ENCODE measurements at places on chromosomes 11 and 22.
A peak's percentile ranks its signal among the peaks of the same experiment; 100 is the strongest.

DNA sequence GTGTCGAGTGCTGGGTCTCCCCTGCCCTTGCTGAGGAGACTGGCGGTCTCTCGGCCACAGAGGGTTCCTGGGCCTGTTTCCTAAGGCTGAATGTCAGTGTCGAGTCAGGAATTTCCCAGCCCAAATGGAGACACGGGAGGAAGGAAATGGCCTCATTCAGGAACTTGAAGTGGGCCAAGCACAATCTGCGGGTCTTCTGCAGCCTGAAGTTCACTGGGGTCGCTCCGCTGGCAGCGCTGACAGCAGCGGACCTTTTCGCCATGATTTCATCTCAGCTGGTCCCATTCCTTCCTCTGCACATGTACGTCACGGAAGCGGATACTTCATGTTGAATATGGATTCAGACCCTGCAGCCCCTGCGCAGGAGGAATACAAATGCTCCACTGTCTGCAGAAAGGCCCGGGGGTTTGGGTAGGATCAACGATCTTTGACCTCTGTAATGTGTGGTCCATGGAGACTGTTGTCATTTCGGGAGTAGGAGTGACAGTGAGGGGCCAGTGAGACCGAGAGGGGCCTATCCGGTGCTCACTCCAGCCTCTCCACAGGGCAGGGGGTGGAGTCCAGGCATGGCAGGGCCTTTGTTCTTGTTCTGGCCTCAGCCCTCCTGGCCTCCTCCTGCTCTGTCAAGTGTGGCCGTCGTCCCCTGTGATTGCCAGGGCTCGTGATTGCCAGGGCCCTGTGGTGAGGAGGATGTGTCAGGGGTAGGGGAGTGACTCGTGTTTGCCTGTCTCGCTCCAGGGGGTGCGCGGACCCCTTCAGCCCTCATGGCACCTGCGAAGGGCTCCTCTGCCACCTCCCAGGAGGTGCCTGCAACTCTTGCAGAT lies 402.3 kb downstream of the TBC1D22A start:
- DNase-seq, result no peak

DNA sequence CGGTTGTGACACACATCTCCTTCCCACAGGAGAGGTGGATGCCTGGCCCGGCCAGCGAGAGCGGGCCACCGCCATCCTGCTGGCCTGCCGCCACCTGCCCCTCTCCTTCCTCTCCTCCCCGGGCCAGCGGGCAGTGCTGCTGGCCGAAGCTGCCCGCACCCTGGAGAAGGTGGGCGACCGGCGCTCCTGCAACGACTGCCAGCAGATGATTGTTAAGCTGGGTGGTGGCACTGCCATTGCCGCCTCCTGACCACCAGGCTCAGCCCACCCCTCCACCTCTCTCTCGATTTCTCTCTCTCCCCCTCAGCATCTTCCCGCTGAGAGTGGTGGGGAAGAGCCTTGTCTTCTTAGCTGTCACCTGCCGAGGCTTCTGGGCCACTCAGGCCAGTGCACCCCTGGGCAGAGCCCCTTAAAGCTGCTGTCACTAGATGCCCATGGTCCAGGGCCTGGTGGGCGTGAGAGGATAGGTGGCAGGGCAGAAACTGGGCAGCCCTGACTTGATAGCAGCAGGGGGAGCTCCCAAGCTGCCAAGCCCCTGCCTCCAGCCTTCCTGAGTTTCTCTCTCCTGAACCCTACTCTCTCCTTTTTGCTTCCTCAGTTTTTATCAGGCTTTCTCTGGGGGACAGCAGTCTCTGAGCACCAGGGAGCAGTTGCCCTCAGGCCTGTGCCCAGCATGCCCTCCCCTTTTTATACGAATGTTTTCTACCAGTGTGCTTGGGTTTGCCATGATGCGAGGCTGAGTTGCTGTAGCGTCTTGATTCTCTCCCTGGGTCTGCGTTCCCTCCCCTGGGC lies 9.3 kb downstream of the SHISA8 start:
- no peak for DNase-seq

GRCh38 chr11:67099831-67100324 lies 19.2 kb upstream of the KDM2A start:
- no peak for DNase-seq

GRCh38 chr11:86355256-86355655 lies 19.4 kb upstream of the CCDC81 start:
- DNase-seq, result no peak

DNA sequence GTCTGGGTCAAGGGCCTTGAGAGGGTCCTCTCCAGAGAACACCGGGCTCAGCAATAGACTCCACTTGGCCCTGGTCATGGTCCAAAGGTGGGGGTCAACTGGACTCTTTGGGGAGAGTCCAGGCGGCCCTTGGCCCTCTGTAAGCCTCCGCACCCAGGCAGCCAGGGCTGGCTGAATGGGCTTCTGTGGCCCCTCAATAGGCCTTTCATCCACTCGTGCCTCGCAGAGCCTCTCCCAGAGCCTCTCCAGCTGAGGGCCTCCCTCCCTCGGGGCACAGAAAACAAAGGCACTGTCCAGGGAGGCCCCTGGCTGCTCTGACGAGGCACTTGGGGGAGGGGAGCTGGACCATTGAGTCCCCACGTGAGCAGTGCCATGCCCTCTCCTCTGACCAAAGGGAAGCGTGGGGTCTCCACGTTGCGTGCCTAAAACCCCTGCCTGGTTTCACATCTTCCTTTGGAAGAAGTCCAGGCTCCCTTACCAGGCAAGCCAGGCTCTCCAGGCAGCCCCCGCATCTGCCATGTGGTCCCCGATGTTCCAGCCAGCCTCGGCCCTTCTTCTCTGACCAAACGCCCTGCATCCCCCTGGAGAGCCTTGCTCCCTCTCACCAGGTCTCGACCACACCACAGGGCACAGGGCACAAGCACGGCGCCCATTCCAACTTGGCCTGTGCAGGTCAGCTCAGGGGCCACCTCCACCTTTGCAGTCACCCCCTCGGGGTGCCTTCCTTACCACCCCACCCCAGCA lies 15.5 kb downstream of the KIAA0930 start:
- no peak for DNase-seq

DNA sequence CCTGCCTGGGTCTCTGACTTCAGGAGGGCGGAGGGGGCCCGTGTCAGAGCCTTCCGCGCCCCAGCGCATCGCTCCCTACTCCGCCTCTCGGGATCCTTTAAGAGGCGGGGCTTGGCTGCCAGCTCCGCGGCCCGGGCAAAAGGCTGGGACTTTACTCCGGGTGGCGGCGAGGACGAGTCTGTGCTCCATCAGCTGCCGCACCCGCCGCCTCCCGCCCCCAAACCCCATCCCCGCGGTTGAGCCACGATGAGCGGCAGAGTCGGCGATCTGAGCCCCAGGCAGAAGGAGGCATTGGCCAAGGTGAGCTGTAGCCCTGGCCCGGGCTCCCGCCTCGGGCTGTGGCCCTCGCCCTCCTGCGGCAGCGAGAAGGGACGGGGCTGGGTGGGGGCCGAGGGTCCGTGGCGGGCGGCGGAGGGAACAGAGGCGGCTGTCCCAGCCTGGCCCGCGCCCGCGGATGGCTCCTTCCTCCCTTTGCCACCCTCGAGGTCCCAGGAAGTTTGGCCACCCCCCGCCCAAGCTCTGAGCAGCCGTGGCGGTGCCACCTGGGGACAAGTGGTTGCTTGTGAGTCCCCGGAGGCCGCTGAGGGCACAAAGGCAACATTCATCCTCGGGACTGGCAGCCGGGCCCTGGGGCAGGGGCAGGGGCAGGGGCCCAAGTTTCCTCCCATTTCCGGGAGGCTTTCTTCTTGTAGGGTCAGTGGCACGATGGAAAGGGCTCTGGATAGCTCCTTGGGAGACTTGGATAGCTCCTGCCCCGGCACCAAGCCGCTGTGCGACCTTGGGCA lies at the start of gene SEC14L2:
Gene SEC14L2 (plus strand): TSS at position 148 of the 785 bp plus-strand sequence. CDS start 99 bp downstream, at position 247.
- DNase-seq, result peak; percentile 84

DNA sequence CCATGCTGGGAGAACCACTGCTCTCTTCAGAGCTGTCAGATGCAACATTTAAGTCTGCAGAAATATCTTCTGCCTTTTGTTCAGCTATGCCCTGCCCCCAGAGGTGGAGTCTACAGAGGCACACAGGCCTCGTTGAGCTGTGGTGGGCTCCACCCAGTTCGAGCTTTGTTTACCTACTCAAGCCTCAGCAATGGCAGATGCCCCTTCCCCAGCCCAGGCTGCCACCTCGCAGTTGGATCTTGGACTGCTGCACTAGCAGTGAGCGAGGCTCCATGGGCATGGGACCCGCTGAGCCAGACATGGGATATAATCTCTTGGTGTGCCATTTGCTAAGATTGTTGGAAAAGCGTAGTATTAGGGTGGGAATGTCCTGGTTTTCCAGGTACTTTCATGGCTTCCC lies 229.1 kb upstream of the C11orf87 start:
- no peak for DNase-seq

DNA sequence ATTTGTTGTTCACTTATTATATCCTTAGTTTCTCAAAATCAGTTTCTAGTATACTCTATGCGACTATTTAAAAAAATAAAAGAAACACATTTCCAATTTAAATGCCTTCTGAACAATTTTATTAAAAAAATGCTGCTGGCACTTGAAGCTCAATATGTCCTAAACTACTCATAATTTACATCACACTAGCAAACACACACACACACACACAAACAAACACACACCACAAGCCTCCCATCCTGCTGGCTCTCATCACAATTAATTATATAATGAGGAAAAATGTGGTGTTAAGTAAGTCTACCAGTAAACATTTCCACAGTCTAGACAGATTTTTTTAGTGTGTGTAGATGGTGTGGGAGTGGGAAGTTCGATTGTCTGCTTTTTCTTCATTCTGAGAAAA lies 350.3 kb downstream of the AASDHPPT start:
- no peak for DNase-seq

DNA sequence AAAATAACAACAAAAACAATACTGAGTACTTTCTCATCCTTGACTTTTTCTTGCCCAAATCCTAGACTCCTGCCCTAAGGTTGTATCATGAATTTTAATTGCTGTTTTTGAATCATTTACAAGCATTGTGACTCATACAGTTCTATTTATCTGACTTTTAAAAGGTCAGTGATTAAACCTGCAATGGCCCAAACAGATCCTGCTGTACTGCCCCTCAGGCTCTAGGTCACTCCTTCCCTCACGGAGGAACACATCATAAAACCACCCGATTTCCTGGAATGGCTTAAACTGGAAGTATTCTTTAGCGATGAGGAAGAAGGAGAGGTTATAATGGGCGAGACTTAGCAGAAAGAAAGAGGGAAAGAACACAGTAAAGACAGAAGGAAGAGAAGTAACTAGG lies 12.3 kb downstream of the ARFGAP3 start:
- DNase-seq, result no peak

DNA sequence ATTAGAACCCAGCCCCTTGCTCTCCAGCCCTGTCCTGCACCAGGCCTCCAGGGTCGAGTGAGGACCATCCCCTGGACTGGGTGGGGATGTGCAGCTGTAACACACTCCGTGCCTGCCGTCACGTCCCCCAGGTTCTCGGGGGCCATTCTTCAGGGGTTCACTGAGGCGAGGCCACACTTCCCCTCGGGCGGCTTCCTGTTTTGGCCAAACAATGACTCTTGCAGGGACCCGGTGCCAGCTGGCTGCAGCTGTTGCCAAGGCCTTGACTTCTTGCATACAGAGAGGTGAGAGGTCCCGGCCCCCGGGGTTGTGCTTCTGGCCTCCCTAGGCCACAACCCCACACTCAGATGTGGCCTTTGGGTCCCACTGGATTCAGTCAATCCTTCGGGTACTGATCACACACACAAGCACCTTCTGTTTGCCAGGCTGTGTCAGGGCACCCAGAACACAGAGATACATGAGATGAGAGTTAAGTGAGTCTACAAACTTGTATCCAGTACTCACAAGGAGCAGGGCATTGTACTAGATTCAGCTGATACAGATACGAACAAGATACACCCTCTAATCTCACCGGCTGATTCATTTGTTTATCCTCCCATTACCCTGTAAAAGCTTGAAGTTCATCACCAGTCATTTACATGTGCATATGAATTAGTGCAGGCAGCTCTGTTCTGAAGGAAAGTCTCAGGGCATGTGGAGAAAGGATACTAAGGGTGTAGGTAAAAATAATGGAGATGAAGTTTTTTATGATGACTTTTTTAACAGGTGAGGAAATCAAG lies 32.9 kb downstream of the LRRC32 start:
- DNase-seq, result no peak
